ENCODE measurements at places on chromosomes 4 and X. TPM values are rescaled to one million over a fixed set of nuclear protein-coding genes. Genes with fewer than 3 reads are reported as not detected.

The CT45A5 gene
- total RNA-seq = not detected

The PPP1R2C gene
- total RNA-seq = not detected

The SHOX gene
- total RNA-seq = not detected

The FTSJ1 gene
- 54.2 TPM for total RNA-seq

The SCRG1 gene
- total RNA-seq = under 0.01 TPM

The NEUROG2 gene
- not detected for total RNA-seq

The DCK gene
- total RNA-seq = 7.0 TPM

The TCEAL7 gene
- total RNA-seq = 16.1 TPM

DNA sequence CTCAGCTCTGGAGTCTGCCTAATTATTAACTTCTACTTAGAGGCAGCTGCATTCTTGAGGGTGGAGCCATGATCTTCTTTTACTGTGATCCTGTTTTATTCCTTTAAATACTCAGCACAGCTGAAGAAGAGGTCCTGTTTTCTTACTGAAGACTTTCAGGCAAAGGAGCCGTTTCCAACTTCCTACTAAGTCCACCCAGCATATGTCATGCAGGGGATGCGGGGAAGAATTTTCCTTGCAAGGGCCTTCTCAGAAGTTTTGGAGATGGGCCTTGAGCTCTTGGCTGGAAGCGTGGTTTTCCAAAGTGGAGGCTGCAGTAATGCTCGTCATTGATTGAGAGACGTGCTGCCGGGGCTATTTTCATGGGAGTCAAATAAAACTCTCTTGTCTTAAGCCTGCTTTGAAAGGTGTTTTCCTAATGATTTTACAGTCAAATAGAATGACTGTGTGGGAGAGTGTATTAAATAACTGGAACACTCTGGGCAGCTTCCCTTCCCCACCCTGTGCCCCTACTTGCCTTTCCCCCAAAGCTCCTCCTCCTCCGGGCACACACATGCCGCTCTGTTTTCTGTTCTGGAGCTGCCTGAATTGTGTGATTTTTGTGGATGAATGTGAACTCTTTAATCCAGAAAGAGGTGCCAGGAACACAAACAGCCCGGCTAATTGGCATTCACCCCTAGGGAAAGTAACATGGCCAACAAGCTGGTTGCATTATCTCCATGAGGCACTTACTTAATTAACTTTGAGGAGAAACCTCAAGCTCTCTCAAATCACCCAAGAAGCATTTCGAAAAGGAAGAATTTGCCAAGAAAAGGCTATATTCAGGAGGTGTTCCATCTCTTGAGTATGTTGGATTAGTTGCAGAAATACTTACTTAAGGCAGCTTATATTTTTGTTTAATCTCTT is 28.1 kb downstream of the FGF2 start:
- no peak overlapping the region for H3K4me3 ChIP-seq
- peaks cover 3% of the 10 kb centered on the region for H3K36me3 ChIP-seq
- DNase-seq = no peak
- no peaks in the 10 kb centered on the region for H3K27me3 ChIP-seq

GRCh38 chrX:75746891-75747639 is 38.0 kb downstream of the MAGEE2 start:
- H3K36me3 ChIP-seq = no peaks in the 10 kb centered on the region
- H3K4me3 ChIP-seq = peak overlapping the region; percentile 73
- H3K27me3 ChIP-seq = no peaks in the 10 kb centered on the region
- DNase-seq = no peak
- no peak overlapping the region for H3K27ac ChIP-seq

DNA sequence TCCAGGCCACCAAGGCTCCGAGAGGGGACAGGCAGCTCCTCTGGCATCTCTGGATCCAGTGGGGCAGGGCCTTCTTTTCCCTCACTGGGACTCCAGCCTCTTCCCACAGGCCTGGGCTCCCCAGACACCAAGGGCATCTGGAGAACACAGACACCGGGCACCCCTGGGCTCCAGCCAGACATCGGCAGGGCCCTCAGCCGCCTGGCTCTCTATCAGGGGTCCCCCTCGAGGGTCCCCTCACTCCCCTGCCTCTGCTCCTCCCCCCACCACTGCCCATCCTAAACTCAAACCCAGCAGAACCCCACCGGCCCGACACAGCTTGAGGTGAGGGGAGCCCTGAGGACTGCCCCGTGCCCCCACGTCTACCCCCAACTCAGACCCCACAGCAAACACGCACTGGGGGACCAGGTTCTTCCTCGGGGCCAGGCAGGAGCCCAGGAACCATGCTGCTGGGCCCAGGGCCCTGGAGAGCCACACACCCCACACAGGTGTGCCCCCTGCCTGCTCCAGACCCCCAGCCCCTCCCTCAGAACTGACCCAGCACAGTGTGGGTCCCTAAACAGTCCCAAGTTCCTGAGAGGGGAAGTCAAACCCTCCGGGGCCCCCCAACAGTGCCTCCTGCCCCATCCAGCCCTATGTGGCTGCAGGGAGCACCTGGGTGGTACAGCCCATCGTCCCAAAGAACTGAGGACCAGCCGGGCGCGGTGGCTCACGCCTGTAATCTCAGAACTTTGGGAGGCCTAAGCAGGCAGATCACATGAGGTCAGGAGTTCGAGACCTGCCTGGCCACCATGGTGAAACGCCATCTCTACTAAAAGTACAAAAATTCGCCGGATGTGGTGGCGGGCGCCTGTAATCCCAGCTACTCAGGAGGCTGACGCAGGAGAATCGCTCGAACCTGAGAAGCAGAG is 86.8 kb downstream of the FAM53A start:
- no peaks in the 10 kb centered on the region for H3K36me3 ChIP-seq
- H3K4me1 ChIP-seq = no peaks in the 10 kb centered on the region
- peaks cover 8% of the 10 kb centered on the region for H3K27me3 ChIP-seq
- DNase-seq = no peak
- no peak overlapping the region for H3K27ac ChIP-seq

DNA sequence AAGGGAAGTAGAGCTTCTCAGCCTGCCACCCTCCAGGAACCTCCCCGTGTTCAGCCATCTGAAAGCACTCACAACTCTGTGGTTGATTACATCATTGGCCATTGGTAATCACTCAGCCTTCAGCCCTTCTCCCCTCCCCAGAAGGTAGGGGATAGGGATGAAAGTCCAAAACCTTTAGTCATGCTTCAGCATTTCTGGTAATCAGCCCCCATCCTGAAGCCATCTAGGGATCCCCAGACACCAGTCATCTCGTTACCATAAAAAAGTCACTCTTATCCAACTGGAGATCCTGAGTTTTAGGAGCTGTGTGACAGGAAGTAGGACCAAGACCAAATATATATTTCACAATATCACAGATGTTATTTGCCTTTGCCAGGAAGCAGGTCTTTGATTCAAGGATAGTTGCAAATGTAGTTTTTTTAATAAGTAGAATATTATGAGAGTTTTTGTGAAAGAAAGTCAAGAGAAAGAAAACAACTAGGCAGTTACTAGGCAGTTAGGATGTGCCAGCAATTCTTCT is 364.6 kb upstream of the NOCT start:
- H3K36me3 ChIP-seq = no peaks in the 10 kb centered on the region
- H3K27me3 ChIP-seq = no peaks in the 10 kb centered on the region
- H3K4me1 ChIP-seq = peaks cover 2% of the 10 kb centered on the region
- peak; percentile 89 for DNase-seq
- no peak overlapping the region for H3K4me3 ChIP-seq

GRCh38 chr4:77695774-77696173 is 90.2 kb downstream of the CXCL13 start:
- peaks cover 11% of the 10 kb centered on the region for H3K27me3 ChIP-seq
- peak; percentile 97 for DNase-seq
- no peak overlapping the region for H3K4me3 ChIP-seq
- H3K27ac ChIP-seq = no peak overlapping the region

GRCh38 chr4:84407554-84408407 is 91.3 kb downstream of the NKX6-1 start:
- H3K27ac ChIP-seq = no peak overlapping the region
- no peaks in the 10 kb centered on the region for H3K36me3 ChIP-seq
- no peak overlapping the region for H3K4me3 ChIP-seq
- no peaks in the 10 kb centered on the region for H3K27me3 ChIP-seq
- no peaks in the 10 kb centered on the region for H3K4me1 ChIP-seq

DNA sequence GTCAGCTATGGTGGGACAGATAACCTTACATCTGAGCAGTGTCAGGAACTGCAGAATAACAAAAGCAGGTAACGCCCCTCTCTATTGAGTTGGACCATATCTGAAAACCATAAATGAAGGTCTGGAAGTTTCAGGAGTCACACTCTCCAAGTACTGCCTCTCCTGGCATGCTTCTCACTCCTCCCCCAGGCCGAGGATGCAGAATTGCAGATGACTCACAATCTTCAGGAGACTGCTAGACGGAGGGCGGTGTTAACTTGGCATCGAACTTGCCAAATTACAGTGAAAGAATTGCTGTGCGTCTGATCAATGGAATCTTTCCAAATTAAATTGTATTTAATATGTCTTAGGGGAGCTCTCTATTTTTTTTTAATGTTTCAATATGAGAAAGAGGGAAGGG is 67.1 kb upstream of the TRIM2 start:
- no peak overlapping the region for H3K27ac ChIP-seq
- H3K27me3 ChIP-seq = no peaks in the 10 kb centered on the region
- H3K36me3 ChIP-seq = no peaks in the 10 kb centered on the region
- H3K4me3 ChIP-seq = no peak overlapping the region

- H3K36me3 ChIP-seq = no peaks in the 10 kb centered on the region
- peaks cover 9% of the 10 kb centered on the region for H3K4me1 ChIP-seq
- H3K27ac ChIP-seq = peak overlapping the region; percentile 99
- H3K27me3 ChIP-seq = no peaks in the 10 kb centered on the region
- no peak overlapping the region for H3K4me3 ChIP-seq
Observed at GRCh38 chr4:123587983-123588494, 191.4 kb downstream of the SPRY1 start.

GRCh38 chr4:125705681-125706080 is 390.9 kb downstream of the FAT4 start:
- no peaks in the 10 kb centered on the region for H3K36me3 ChIP-seq
- H3K4me1 ChIP-seq = peaks cover 2% of the 10 kb centered on the region
- H3K27me3 ChIP-seq = no peaks in the 10 kb centered on the region
- DNase-seq = no peak

- no peaks in the 10 kb centered on the region for H3K36me3 ChIP-seq
- H3K27ac ChIP-seq = no peak overlapping the region
- H3K4me3 ChIP-seq = no peak overlapping the region
Observed at GRCh38 chr4:83782591-83782990, 246.7 kb downstream of the GPAT3 start.

DNA sequence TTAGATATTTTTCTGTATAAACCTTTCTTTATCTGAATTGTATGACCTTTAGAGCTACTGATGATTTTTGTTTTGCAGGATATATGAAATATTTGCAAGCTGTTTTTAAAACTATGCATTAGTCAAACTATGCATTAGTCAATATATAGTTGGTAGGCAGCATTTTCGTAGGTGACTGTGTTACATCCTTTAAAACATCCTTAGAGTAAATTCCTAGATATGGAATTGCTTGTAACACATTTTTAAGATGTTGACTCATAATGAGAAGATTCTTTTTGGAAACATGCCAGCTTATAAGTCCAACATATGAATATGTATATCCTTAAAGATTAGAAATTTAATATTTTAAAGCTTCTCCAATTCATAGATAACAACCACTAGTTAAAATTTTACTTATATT is 1768.5 kb downstream of the PCDH7 start:
- DNase-seq = no peak
- no peak overlapping the region for H3K27ac ChIP-seq
- no peak overlapping the region for H3K4me3 ChIP-seq
- no peaks in the 10 kb centered on the region for H3K4me1 ChIP-seq

DNA sequence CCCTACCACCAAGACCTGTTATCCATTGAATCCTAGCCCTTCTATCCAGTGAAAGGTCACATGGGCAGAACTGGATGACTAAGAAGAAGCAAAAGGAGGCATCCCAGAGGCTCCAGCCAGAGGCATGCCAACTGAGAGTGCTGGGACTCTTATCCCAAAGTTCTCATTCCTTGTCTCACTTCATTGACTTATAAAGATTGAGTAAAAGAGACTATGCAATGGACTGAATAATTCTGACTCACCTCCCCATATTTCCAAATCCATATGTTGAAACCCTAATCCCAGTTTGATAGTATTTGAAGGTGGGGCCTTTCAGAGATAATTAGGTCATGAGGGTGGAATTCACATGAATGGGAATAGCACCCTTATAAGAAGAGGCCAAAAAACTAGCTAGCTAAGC is 131.4 kb downstream of the COL25A1 start:
- no peak for DNase-seq
- H3K4me1 ChIP-seq = no peaks in the 10 kb centered on the region
- no peak overlapping the region for H3K27ac ChIP-seq
- no peaks in the 10 kb centered on the region for H3K27me3 ChIP-seq
- H3K4me3 ChIP-seq = no peak overlapping the region

DNA sequence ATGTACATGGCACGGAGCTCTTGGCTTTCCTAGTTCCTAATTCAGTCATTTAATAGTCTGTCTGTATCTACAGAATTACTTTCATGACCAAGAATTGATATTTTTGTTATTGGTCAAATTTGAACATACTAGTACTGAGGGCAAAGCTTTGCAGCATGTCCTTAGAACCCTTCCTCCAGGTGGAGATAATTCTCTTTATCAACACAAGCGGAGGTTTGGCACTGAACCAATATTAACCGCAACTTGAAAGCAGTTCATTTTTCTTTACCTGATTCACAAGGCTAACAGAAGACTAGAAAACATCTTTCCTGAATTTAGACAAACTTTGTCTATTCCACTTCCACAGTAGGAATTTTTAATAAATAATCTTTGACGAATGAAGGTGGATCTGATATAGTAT is 73.8 kb downstream of the TACR3 start:
- no peaks in the 10 kb centered on the region for H3K36me3 ChIP-seq
- no peaks in the 10 kb centered on the region for H3K4me1 ChIP-seq
- H3K27ac ChIP-seq = no peak overlapping the region
- DNase-seq = no peak
- H3K4me3 ChIP-seq = no peak overlapping the region
- H3K27me3 ChIP-seq = no peaks in the 10 kb centered on the region

GRCh38 chr4:112213091-112213490 is 18.5 kb upstream of the AP1AR start:
- no peak overlapping the region for H3K27ac ChIP-seq
- DNase-seq = no peak
- H3K36me3 ChIP-seq = no peaks in the 10 kb centered on the region
- H3K27me3 ChIP-seq = no peaks in the 10 kb centered on the region
- H3K4me3 ChIP-seq = no peak overlapping the region

GRCh38 chr4:77220828-77221613 is 64.0 kb downstream of the CCNG2 start:
- no peak overlapping the region for H3K4me3 ChIP-seq
- H3K4me1 ChIP-seq = no peaks in the 10 kb centered on the region
- H3K27me3 ChIP-seq = peaks cover 38% of the 10 kb centered on the region

DNA sequence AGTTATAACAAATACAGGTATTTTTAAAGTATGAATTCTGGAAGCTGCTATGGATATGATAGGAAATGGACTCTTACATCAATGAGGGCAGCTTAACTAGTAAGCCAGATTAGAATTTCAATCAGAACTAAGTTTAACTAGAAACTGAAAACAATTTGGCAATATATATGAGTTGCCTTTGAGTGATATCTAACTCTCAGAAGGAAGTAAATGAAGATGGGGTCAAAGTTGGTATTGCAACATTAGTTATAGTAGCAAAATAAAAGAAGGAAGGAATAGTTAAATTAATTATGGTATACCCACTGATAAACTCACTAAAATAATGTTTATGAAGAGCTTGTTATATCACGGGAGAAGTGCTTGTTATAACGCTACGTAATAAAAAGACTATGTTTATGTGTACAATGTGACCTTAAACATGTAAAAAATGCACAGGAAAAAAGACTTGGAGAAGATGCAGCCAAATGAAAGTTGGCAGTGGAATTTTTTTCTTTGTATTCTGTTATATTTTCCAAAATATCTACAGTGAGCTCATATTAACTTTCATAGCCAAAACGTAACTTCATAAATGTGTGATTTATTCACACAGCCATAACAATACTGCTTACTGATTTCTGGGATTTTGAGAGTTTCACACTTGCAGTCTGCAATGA is 34.5 kb downstream of the PHKA2 start:
- no peaks in the 10 kb centered on the region for H3K4me1 ChIP-seq
- no peaks in the 10 kb centered on the region for H3K27me3 ChIP-seq
- H3K36me3 ChIP-seq = peaks cover 1% of the 10 kb centered on the region
- H3K4me3 ChIP-seq = no peak overlapping the region
- no peak overlapping the region for H3K27ac ChIP-seq
